ENCODE measurements at places on chromosomes 12 and 14.

DNA sequence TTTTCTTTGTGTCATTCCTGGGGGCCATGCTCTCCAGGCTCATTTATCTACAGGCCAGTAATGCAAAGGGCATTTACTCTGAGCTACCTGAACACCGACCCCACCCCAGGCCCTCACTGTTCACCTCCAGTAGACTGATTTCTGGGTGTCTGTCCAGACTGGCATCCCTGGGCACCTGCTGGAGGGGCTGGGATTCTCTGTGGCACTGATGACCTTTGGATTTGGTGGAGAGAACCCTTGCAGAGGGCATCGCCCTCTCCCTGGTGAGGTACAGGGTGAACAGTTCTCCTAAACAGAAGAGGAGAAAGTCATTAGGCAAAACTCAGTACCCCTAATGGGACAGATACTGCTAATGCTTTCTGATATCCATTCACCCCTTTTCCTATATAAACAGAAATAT lies 27.1 kb upstream of the RIMBP2 start:
- no peaks in the 10 kb centered on the region for H3K36me3 ChIP-seq
- no peak for DNase-seq
- no peaks in the 10 kb centered on the region for H3K27me3 ChIP-seq
- no peak overlapping the region for H3K27ac ChIP-seq
- H3K4me1 ChIP-seq = peaks cover 4% of the 10 kb centered on the region

DNA sequence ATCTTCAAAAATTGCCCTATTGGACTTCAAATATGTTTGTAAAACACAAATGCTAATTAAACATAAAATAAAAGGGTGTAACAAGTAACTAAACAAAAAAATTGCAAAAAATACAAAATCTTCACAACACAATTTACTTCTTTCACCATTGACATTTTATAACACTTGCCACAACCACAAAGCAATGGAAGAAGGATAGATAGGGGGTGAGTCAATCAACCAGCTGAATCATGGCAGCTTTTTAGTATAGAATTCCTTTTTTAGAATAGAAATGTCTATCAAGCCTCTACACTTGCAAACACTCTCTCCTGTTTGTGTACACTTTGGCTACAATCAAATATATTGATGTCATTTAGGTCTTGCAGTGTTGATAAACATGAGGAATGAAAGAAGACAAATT lies 232.7 kb downstream of the SLC16A7 start:
- H3K36me3 ChIP-seq = no peaks in the 10 kb centered on the region
- no peaks in the 10 kb centered on the region for H3K27me3 ChIP-seq
- no peak overlapping the region for H3K27ac ChIP-seq
- peaks cover under 1% of the 10 kb centered on the region for H3K4me1 ChIP-seq

DNA sequence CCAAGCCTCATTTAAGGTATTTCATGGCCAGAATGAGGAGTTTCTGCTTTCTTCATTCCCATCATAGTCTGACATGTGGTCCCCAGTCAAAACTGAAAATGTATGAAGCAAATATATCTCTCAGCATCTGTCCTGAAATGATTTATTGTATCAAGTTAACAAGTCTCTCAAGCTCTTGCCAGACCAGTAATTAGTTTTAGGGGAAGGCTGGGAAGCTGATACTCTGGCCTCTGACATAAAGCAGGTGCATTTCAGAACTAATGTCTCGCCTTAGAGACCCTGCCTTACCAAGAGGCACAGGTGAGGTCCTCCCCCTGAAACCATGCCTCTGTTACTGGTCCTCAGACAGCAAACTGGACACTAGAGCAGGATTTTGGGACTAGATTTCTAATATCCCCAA lies 266.5 kb downstream of the SLC15A4 start:
- H3K36me3 ChIP-seq = peaks cover 76% of the 10 kb centered on the region
- DNase-seq = no peak
- H3K27me3 ChIP-seq = peaks cover 3% of the 10 kb centered on the region
- no peak overlapping the region for H3K4me3 ChIP-seq

DNA sequence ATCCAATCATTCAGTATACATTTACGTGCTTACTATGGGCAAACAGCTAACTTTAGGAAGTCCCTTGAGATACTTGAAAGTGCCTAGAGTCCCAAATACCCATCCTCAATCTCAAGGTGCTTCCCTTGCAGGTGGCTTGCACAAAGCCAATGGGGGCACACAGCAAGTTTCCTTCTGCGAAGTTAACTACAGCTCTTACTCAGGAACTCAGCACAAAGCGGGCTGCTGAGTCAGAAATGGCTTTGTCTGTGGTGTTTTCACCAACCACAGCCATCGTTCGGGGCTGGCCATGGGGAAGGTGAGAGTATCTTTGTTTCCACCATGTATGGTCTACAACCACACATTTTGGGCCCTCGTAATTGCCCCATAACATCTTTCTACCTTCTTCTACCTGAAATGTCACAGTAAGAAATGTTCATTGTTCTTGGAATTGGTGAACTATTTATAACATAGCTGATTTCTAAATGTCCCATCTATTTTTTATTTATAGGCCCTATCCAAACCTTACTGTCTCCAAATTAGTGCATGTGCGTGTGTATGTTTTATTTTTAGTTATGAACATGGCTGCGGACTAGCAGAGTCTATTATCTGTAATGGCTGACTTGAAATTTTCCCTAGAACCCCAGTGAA lies 13.9 kb downstream of the MFAP5 start:
- no peak overlapping the region for H3K27ac ChIP-seq
- DNase-seq = no peak

GRCh38 chr12:95547522-95548055 lies 3.7 kb downstream of the USP44 start:
- H3K4me1 ChIP-seq = peaks cover 43% of the 10 kb centered on the region
- H3K27ac ChIP-seq = peak overlapping the region; percentile 91
- peak overlapping the region; percentile 91 for H3K4me3 ChIP-seq
- peaks cover 13% of the 10 kb centered on the region for H3K36me3 ChIP-seq

- no peak overlapping the region for H3K4me3 ChIP-seq
- no peak for DNase-seq
- peaks cover 58% of the 10 kb centered on the region for H3K27me3 ChIP-seq
- peaks cover 9% of the 10 kb centered on the region for H3K4me1 ChIP-seq
- H3K36me3 ChIP-seq = no peaks in the 10 kb centered on the region
- H3K27ac ChIP-seq = no peak overlapping the region
These were observed 34.9 kb upstream of the FAM222A start for GRCh38 chr12:109678719-109679118.

DNA sequence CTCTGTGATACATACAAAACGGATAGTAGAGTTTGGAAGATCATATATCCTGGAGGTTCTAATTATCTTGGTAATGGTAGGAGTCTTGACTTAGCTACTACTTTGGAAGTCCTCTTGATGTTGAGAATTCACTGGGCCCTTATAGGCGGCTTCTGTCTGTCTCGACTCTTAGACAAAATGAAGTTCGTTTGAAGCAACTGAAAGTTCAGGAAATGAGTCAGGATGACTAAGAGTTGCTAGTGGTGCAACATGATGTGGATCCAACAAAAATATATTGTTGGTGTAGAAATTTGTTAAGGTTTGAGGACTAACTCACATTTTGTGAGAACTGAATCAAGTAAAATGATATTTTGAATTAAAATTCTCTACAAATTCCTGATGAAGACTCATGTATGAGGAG lies 272.7 kb downstream of the AEBP2 start:
- H3K36me3 ChIP-seq = peaks cover 6% of the 10 kb centered on the region
- no peak overlapping the region for H3K27ac ChIP-seq
- no peaks in the 10 kb centered on the region for H3K27me3 ChIP-seq
- no peak for DNase-seq

- H3K27ac ChIP-seq = no peak overlapping the region
- no peaks in the 10 kb centered on the region for H3K36me3 ChIP-seq
- no peak for DNase-seq
- no peaks in the 10 kb centered on the region for H3K27me3 ChIP-seq
- no peaks in the 10 kb centered on the region for H3K4me1 ChIP-seq
These were observed 345.2 kb downstream of the BCL11B start for GRCh38 chr14:98926801-98927200.

- no peak overlapping the region for H3K4me3 ChIP-seq
- H3K27me3 ChIP-seq = peaks cover 7% of the 10 kb centered on the region
- no peak overlapping the region for H3K27ac ChIP-seq
- DNase-seq = no peak
These were observed 41.4 kb downstream of the FBXL14 start for GRCh38 chr12:1552911-1553491.
